RCC 7860 (cell line): ENCODE measurements at places on chromosomes 11 and 22.

- DNase-seq: no peak
These were observed 35.4 kb downstream of the BIRC2 start for GRCh38 chr11:102382384-102382783.

- DNase-seq: no peak
These were observed 1062.3 kb downstream of the LRRC4C start for GRCh38 chr11:40397141-40397540.

- DNase-seq: no peak
These were observed 26.6 kb upstream of the CASP4 start for GRCh38 chr11:104995001-104995408.

GRCh38 chr11:19805827-19806226 is 93.2 kb downstream of the NAV2 start:
- no peak for DNase-seq

GRCh38 chr11:99406345-99406744 is 385.6 kb downstream of the CNTN5 start:
- no peak for DNase-seq

DNA sequence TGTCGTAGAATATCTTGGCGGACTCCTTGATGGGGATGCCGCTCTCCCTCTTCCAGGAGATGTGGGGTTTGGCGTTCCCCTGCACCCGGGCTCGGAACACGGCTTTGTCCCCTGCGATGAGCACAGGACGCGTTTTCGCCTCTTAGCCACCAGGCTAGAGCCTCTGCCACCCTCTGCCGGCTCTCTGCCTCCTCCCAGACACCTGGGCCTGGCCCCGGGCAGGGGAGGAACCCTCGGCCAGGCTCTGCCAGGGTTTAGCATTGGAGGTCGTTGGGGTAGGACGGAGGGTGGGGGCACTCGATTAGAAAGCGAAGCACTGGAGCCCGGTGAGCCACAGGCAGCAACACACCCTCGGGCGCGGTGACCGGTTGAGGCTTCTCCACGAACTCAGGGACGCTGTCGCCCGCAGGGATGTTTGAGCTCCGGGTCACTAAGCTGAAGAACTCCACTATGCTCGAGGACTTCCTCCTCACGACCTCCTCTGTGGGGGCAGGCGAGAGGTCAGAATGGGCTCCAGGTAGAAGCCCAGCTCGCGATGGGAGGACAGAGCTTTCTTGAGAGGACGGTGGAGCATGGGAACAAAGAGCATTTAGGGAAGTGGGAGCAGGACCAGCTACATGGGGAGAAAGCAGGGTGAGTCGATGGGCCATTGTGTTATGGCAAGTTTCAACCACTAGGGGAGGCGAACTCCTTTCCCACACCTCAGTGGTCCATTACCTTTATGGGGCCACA is 4.3 kb downstream of the IGSF22 start:
- DNase-seq: no peak

DNA sequence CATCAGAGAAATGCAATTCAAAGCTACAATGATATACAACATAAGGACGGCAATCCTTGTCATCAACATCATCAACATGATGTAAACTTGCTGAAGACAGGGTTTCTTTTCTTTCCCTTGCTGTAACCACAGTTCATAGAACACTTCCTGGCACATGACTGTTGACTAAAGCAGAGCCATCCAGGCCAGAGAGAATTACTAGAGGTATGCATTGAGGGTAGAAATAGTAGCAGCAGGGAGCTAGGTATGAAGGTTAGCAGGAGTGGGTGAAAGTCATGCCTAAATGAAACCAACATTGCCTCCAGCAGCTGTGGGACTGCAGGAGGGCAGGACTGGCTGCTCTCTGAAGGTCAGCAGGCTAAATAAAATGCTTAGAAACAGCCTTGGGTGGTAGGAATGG is 103.7 kb downstream of the LRRC32 start:
- DNase-seq: no peak

- DNase-seq: no peak
These were observed 37.1 kb downstream of the RNF141 start for GRCh38 chr11:10503777-10504480.

- DNase-seq: no peak
These were observed 10.5 kb upstream of the RPS19BP1 start for GRCh38 chr22:39543095-39543494.

DNA sequence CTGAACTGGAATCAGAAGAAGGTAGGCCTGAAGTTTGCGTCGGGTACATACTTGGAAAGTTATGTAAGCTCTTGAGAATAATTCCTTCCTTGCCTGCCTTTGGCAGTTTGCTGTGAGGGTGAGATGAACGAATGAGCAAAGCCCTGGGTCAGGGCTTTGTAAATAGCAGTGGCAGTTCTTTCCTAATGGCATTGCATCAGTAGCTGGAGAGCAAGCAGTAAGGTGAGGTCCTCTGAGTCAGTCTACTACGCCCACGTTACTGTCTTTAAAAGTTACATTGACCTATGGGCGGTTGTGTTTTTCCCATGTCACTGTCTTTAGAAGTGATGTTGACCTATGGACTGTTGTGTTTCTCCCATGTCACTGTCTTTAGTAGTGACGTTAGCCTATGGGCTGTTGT is 179.1 kb upstream of the E2F8 start:
- DNase-seq: no peak

DNA sequence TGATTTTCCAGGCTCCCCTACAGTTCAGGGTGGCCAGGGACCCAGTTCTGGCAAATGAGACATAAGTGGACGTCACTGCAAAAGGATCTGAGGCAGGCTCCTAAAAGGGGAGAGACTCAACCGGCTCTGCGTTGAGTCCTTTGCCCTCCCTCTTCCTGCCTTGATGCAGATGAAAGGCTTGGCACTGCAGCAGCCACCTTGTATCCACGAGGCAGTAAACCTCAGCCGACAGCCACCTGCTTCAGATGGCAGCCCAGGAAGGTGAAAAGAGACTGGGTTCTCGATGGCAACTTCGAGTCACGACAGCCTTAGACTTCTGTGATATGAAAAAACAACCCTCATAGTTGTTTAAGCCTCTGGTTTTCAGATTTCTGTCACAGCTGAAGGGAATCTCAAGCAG is 14.7 kb upstream of the TREH start:
- no peak for DNase-seq

DNA sequence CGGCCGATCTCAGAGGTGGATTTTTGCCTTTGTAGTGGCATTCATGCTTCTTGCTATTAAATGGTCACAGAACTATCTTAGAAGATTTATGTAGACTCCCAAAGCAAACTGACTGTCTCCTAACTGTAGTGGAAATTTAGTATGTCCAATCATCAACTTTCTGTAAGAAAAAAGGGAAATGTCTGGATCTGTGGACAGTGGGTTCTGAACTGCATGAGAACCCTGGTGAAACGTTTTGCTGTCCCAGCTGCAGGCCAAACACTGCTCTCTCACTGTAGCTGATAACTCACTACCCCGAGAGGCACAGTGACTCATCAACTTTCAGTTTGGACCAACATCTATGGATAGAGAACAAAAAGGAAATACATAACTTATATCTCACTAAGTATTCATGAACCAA is 387.1 kb downstream of the SOX6 start:
- peak; percentile 5 for DNase-seq

DNA sequence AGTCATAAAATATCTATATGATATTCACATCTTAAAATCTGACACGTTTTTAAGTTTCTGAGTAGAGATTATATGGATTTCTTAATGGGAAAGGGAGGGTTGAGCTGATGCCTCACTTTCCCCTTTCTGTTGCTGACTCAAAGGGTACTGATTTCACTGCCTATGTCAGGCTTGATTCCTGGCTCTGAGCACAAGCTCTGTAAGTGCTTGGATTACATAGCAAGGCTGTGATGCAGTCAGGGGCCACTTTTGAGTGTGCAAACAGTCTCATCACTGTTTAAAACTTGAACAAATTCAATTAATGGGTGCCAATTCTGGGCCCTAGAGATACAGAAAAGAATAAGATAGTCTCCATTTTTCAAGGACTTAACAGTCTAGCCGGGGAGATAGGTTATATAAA is 14.4 kb downstream of the ATXN10 start:
- no peak for DNase-seq

DNA sequence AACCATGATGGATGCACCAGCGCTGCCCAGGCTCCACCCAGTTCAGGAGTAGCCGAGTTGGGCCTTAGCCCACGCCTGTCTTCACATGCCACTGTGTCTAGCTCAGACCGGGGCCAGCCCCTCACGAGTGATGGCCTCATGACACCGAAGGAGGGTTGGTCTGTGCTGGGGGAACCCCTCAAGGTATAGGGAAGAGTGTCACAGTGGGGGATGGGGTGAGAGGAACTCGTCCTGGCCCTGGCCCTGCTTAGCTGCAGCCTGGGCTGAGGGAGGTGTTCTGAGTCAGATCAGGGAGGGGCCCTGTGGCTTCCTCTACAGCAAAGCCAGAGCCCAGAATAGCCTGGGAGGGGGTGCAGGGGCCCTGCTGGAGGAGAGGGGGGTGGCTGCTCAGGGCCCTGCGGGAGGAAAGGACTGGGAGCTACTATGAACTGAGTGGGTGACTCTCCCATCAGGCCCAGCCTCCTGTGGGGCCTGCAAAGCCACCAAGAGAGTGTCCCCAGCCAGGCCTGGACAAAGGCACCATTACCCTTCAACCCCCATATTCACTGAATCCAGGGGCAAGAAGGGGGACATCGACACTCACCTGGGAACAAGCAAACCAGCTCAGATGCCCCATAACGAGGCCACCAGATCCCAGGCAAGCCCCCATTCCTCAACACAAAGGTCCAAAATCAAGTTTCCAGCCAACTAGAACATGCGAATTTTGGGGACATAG is 41.2 kb downstream of the IGLL5 start:
- no peak for DNase-seq

- no peak for DNase-seq
These were observed 22.9 kb upstream of the THY1 start for GRCh38 chr11:119445850-119446249.

DNA sequence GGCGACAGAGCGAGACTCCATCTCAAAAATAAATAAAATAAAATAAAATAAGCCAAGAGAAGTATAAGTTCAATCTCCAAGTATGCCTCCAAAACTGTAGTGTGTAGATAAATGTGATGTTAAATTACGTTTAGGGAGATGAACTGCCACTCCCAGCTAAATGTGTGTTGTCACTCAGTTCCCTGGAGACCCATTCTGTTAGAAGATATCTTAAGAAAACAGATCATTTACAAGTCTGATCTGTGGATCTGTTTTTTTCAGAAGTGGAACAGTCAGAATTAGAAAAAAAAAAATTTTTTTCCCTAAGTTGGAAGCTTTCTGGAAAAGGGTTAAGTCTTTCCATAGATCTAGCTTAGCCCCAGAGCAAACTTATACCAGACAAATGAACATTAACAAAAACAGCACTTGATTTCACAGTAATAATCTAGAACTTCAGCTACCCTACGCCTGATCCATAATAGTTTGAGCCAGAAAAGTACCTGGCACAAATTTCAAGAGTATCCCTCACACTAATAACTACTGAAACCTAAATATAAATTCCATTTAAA is 18.2 kb downstream of the CELF1 start:
- no peak for DNase-seq

GRCh38 chr22:20423906-20424551 is 13.6 kb downstream of the SCARF2 start:
- no peak for DNase-seq

DNA sequence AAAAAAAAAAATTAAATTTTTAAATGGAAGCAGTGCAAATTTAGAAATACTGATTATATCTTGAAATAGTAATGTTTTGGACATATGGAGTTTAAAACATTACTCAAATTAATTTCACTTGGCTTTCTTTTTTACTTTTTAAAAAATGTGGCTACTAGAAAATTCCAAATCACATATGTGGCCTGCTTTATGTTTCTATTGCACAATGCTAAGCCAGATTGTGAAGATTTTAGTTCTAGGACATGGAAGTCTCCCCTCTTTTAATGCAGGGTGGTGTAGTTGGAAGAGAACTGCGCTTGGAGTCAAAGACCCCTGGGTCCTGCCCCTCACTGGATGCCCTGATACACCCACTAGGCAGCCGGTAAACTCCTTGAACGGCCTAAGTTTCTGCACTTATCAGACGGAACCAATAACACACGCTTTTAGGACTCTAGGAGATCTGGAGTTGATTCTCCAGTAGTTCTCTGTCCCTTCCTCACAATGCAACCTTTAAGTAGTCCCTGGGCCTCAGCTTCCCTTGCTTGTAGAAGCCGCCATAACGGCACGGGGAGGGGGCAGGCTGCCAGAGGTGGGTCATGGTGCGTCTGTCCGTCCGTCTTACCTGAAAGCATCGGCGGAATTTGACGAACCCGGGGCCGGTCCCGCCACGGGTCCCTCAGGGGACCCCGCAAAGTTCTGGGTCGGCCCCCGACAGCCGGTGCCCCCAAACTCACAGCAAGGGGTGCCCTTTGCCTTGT is 505 bp downstream of the FAM227A start:
- DNase-seq: no peak

DNA sequence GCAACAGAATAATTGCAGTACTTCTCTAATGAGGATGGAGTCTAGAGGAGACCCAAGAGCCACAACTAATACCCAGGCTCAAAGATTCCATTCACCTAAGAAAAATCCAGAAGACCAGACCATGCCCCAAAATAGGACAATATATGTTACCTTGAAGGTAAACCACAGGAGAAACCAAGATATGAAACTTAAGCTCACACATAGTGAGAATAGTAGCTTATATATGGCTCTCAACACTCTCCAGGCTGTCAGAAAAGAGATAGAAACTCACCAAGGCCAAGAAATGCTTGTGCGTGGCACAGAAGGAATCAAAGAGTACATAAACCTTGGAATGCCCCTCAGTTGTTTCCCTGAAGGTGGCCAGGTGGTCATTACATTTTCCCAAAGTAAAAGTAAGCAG is 9.1 kb downstream of the FAM111A start:
- DNase-seq: no peak

DNA sequence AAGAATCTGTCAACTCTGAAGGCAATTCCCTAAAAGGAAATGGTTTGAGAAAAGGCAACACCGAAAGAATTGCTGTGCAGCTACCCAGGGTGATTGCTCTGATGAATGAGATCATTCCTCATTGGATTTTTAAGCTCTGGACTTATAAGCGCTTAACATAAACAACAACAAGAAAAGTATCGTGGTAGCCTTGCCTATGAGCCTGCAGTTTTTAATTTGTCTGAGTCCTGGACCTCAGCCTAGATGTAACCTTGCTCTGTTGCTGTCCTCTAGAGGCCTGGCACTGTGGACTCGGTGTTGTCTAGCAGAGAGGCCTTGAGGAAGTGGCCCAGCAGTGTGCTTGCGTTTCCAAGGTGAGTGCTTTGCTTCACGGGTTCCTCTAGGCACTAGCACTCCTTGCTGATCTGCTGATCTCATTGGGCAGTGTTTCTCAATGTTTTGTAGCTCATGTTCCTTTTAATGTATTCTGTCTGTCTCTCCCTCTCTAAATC is 20.4 kb downstream of the CCDC81 start:
- no peak for DNase-seq

DNA sequence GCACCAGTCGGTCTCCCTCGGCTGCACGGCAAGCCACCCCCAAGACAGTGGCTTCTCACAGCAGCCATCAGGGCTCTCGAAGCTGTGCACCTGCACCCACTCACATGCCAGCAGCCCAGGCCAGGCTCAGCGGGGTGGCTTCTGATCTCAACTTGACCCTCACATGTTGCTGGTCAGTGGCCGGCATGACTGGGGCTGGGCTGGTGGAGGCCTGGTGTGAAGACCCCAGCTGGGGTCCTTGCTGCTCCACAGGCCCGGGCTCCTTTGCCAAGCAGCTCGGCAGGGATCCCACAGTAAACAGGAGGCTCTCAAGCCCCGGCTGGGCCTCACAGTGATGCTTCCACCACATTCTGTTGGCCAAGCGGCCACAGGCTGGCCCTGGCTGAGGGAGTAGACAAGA is 128.2 kb downstream of the BRD1 start:
- no peak for DNase-seq
